Erythroblast (primary cell): ENCODE measurements at places on chromosomes 1 and 21.

GRCh38 chr21:36241717-36242116 is 78.3 kb upstream of the MORC3 start:
- no peak for DNase-seq

GRCh38 chr1:156499194-156499841 is 1.3 kb downstream of the MEF2D start:
- DNase-seq, result peak; percentile 47

DNA sequence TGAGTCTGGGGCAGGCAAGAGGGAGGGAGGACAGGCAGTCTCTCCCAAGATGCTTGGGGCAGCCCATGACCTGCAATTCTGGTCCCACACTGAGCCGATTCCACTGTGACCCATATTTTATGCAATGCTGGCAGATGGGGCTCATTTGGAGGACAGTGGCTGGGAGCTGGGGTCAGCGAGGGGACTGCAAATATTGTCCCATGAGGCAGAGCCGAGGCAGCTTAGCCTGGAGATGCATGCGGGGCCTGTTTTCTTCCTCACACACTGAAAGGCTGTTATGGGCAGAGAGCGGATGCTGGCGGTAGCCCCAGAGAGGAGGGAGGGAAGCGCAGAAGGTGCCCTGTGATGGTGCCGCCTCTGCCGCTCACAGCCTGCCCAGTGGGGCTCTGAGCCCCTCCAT is 128.5 kb upstream of the POU3F1 start:
- no peak for DNase-seq

- no peak for DNase-seq
Observed at GRCh38 chr1:152770411-152770810, 4.5 kb upstream of the LCE1F start.

DNA sequence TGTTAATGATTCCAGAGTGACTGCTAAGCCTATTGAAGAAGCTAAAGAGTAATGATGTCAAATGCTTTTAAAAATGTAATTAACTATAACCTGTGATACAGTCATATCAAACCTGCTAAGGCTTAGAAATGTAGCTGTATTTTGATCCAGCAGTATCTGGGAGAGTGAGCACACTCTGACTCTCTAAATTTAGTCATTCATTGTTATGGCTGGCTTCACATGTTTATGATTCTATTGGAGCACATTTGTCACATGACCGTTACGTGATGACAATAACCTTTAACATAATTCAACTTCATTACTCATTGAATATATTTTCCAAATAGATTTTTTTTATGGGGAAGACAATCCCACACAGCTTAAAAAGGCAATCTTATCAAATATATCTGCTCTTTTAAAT is 587.1 kb downstream of the LMO4 start:
- no peak for DNase-seq

DNA sequence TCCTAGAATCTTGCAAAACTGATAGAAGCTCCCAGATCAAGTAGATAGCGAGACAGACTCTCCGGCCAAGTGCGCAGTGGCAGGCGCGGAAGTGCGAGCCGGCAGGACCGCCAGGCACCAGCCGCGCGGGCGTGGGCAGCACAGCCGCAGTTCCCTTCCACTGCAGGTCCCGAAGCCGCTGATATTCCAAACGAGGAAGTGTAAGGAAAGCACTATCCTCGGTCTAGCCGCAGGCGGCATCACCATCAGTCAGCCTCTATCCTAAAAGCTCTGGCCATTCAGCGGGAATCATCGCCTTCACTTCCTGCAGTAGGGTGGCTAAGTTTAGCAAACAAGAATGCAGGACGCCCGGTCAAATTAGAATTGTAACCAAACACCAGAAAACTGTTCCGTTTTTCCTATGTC is 710 bp downstream of the GLRX2 start:
- DNase-seq, result peak; percentile 60

DNA sequence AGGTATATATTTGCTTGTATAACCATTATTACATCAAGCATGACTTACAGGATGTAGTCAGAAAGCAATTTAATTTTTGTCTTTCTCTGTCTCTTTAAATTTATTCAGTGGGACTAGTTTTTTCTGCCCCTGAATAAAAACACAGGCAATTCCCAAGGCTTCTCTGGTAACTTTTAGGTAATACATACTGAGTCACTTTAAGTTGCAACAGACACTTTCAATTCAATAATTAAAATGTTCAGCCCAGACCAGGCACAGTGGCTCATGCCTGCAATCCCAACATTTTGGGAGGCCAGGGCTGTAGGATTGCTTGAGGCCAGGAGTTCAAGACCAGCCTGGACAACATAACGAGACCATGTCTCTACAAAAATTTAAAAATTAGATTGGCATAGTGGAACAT is 12.3 kb downstream of the SLC44A3 start:
- DNase-seq, result no peak

- no peak for DNase-seq
Observed at GRCh38 chr1:153560241-153560640, 5.4 kb downstream of the S100A2 start.

GRCh38 chr1:192581131-192581927 is 5.8 kb downstream of the RGS1 start:
- no peak for DNase-seq

DNA sequence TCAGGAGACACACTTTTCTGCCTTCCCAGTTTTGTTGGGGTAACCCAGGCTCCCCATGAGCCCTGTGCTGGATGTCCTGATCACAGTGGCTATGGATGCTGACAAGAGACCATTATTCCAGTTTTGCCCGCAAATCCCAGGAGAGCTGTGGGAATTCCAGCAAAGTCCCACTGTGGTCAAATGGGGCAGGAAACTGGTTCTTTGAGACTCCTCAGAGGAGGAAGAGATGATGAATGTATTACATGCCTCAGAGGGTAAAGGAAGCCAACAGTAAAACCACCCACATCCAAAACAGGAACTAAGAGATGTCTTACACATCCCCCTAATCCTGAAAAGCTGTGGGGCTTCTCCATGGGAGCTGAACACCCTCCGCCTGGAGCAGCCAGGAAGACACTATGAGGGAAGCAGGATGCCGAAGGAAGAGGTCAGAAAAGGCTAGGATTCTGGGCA is 12.8 kb upstream of the MPZL1 start:
- DNase-seq, result no peak

DNA sequence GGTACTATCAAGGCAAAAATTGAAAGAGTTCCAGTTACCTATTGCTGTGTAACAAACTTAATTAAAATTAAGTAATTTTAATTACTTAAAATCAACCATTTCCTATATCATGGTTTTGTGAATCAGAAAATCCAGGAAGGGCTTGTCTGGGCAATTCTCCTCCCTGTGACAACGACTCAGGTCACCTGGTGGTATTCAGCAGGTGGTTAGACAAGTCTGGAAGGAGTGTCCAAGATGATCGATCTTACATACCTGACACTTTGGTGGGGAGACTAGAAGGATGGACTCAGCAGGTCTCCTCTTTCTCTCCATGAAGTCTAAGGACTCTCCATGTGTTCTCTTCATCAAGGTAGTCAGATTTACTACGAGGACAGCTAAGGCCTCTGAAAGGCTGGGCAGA is 22.9 kb downstream of the SERPINC1 start:
- DNase-seq, result no peak

GRCh38 chr1:211734791-211735190 is 59.4 kb upstream of the NEK2 start:
- DNase-seq, result no peak

DNA sequence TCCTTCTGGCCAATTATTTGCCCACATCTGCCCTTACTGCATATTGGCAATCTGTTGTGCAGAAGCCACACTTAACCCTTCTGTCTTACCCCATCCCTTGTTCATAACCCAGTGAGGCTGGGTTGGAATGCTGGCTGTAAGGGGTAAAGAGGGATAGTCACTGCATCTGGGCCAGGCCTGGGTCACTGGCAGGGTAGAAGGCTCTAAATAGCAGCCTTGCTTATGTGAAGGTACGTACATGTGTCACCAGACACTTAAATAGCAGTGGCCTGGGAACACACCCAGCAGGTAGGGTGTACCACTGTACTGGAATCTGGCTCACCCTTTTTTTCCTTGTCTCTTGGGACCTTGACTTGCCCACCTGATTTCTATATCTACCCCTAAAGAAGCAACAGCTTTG is 9.9 kb upstream of the TARS2 start:
- DNase-seq, result no peak

DNA sequence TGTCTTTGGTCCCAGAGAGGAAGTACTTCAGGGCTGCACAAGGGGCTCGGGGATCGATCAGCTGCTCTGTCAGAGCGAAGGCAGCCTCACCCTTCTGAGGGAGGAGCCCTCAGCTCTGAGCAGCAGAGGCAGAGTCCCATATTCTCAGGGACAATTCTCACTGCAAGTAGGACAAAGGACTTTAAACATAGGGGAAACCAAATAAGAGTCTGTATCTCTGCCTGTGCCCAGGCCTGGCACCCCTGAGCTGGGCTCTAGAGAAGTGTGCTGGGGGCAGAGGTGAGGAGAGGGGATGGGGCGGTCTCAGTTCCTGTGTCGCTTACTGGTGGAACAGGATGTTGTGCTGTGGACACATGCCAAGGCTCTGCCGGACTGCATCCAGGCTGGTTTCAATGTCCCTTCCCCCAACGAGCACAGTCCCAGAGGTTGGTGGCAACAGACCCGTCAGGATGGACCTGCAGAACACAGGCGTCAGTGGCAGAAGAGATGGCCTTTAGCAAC is 76.6 kb downstream of the ABCA4 start:
- peak; percentile 57 for DNase-seq

DNA sequence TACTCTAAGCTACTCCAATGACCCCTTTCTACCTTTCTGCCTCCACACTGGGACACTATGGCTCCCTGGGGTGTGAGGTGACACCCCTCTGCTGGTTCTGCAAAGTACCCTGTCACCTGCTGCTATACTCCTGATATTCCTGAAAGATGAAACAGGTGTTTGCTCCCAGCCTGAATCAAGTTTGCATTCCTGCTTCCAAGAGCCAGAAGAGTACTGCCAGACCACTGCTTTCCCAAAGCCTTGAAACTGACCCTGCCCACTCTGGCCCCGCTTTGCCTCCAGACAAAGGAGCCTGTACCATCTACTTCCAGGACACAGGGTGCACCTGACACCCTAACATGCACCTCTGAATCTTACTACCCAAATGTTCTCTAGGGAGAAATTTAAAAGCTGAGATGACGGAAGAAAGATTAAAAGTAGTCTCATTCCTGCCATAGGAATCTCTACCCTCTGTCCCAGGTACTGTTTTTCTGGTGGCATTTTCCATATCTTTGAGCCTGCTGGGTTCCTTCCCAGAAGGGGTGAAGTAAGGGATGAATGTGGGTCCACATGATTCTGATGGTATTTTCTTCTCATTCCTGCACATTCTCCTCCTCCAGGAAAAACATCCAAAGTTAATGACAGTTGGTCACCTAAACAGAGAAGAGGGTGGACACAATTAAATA is 70.3 kb upstream of the DUSP10 start:
- no peak for DNase-seq

DNA sequence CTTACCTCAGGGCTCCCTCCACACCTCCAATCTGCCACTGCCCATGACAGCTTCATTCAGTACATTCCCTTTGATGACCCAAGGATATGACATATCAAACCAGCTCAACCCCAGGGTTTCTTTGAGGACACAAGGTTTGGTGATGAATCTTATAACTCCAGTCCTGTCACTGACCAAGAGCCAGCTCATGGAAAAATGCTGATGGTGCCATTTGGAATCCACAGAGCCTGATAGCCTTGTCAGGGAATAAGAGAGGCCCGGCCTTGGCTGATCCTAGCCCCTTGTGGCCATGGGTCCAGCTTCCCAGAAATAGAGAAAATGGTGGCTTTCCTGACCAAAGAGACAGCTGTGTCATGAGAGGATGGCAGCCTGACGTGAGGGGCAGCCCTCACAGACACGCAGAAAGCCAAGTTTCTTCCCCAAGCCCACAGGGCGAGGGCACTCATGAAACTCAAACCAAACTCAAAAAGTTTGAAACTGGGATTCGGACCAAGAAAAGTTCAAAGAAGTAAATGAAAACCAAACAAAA is 75.4 kb downstream of the SH3BGR start:
- DNase-seq, result no peak
